ENCODE measurements at places on chromosomes 13 and 19. TPM values are rescaled to one million over a fixed set of nuclear protein-coding genes. Genes with fewer than 3 reads are reported as not detected.

DNA sequence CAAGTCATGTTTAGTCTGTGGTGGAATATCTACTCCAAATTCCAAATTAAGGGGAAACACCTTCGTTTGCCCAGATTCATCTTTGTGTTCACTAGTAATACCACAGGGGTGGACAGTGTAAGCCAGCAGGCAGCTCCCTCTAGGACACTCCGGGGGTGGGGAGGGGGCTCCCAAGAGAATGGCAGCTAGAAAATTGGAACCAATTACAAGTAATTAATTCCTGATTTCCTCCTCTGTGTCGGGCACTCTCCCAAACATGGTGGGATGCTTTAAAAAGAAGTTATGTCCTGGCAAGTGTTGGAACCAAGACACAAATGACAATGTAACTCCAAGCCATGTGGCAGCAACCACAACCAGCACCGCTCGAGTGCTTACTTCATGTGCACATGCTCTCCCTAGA is 5.9 kb downstream of the COL4A1 start:
- H3K27me3 ChIP-seq = no peaks in the 10 kb centered on the region
- H3K27ac ChIP-seq = peak overlapping the region; percentile 27
- DNase-seq = no peak
- no peaks in the 10 kb centered on the region for H3K36me3 ChIP-seq
- H3K4me3 ChIP-seq = no peak overlapping the region

DNA sequence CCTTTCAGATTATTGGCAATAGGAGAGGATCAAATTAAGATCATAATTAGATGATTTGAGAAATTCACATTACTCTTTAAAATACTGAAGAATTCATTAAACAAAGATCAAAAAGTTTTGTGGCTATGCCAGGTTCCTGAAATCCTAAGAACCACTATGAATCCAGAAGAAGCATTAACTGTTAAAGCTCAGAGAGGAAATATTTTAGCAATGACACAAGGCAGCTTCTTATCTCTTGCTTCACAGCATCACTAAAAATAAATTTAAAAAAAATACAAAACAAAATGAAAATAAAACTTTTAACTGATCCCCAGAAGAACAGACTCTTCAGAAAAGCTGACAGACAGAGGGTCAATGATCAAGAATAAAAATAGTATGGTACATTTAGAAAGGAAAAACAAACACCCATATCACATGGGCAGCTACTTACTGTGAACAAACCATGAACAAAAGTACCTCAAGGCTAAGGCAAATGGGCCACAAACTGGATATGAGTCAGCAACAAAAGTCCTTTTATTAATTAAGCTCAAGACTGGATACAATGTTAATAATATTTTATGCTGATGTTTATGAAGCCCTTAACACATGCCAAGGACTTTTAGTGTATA is 19.6 kb downstream of the RNF6 start:
- H3K27me3 ChIP-seq = no peaks in the 10 kb centered on the region
- no peak overlapping the region for H3K27ac ChIP-seq
- H3K4me1 ChIP-seq = no peaks in the 10 kb centered on the region
- H3K4me3 ChIP-seq = no peak overlapping the region
- peaks cover 1% of the 10 kb centered on the region for H3K36me3 ChIP-seq

DNA sequence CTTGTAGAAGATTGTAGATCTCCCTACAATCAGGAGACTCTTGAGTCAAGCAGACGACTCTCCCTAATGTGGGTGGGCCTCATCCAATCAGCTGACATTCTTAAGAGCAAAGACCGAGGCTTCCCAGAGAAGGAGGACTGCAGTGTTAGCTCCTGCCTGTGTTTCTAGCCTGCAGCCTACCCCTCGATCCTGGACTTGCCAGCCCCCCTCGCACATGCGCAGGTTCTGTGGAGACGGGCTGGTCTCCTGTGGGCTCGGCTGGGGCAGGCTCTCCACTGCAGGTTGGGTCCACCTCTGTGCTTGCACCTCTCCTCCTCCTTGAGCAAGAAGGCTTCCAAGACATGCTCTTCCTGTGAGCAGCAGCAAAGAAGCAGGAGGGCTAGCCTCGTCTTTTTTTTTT is 185.2 kb upstream of the SOX1 start:
- no peak overlapping the region for H3K27ac ChIP-seq
- H3K4me3 ChIP-seq = no peak overlapping the region
- H3K4me1 ChIP-seq = no peaks in the 10 kb centered on the region
- no peaks in the 10 kb centered on the region for H3K36me3 ChIP-seq
- no peak for DNase-seq

GRCh38 chr13:80374444-80374843 is 33.5 kb upstream of the SPRY2 start:
- H3K27ac ChIP-seq = no peak overlapping the region
- H3K36me3 ChIP-seq = no peaks in the 10 kb centered on the region
- no peak overlapping the region for H3K4me3 ChIP-seq
- no peaks in the 10 kb centered on the region for H3K27me3 ChIP-seq

DNA sequence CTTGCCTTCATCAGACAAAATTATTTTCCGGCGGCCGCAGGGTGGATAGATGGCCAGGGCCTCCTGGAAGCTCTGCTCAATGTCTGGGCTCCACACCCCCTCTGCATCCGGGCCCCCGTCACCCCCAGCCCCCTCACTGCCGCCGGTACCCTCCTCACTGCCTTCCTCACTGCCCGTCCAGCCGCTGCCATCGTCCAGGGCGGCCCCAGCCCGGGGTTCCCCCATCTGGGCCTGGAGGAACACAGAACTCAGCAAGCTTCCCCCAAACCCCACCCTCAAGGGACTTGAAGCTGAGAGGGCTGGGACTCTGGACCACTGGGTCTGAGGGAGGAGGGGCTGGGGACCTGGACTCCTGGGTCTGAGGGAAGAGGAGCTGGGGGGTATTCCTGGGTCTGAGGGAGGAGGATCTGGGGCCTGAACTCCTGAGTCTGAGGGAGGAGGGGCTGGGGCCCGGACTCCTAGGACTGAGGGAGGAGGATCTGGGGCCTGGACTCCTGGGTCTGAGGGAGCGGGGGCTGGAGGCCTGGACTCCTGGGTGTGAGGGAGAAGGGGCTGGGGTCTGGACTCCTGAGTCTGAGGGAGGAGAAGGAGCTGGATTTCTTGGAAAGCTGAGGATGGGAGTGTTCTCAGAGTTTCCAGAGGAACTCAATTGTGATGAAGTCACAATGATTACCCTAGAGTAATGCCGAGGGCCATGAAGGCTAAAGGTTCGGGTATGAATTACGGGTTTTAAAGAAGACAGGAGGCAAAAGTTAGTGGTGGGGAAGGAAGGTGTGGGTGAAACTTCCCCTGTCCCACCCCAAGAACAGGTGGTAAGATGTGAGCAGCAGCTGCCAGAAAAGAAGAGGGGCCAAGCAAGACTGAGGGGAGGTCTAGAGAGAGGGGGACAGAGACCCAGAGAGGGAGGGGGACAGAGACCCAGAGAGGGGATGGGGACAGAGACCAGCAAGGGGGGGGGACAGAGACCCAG is 2.1 kb downstream of the TEAD2 start:
- peaks cover 29% of the 10 kb centered on the region for H3K4me1 ChIP-seq
- no peak overlapping the region for H3K4me3 ChIP-seq
- peak overlapping the region; percentile 20 for H3K27ac ChIP-seq
- no peak for DNase-seq
- H3K27me3 ChIP-seq = no peaks in the 10 kb centered on the region
- H3K36me3 ChIP-seq = peaks cover 2% of the 10 kb centered on the region

The HS6ST3 gene
- total RNA-seq = 0.06 TPM

The SPRY2 gene
- 49.8 TPM for total RNA-seq

The MAP1S gene
- total RNA-seq = 71.1 TPM

All from lung (tissue), 17 donors.